Lower lobe of right lung (tissue), 2 donors: ENCODE measurements at places on chromosomes 1 and 21. TPM values are rescaled to one million over a fixed set of nuclear protein-coding genes. Genes with fewer than 3 reads are reported as not detected.

The PLA2G2C gene
- not detected for total RNA-seq

The OR6K3 gene
- total RNA-seq: 2.2 TPM

The LAMTOR5 gene
- total RNA-seq: 121 TPM

DNA sequence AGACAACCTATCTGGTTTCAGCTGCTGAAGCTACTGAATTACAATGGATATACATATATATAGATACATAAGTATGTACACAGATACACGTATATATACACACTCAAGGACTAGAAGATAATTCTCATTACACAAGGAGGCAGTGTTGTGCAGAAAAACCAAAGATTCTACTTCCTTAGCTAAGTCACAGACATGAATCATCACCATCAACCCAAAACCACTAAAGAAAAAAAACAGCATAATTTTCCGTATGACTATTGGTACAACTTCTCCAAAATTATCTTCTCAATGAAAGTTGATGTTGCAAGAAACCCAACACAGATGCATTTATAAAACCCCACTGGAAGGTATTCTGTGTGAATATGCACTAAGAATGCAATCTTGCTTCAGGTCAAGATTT, 36.8 kb upstream of the RPF1 start:
- no peak for DNase-seq

GRCh38 chr1:229885568-229886495, 181.2 kb upstream of the GALNT2 start:
- no peak for DNase-seq

GRCh38 chr1:26696654-26697430, 1.0 kb downstream of the ARID1A start:
- peak; percentile 74 for DNase-seq

DNA sequence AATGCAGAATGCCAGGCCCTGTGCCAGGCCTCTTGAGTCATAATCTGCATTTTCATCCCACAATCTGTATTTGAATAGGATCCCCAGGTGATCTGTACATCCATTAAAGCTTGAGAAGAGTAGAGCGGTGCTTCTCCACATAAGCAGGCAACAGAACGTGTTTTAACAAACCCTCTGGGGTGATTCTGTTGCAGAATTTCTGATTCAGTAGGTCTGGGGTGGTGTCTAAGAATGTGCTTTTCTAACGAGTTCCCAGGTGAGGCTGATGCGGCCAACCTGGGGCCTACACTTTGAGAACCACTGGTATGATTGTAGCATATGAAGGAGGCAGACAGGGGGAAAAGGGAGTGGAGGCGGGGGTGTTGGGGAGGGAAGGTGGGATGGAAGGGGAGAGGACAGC, 78.4 kb upstream of the POU3F1 start:
- no peak for DNase-seq

- DNase-seq: no peak
Measured at GRCh38 chr1:216310776-216311175, 112.5 kb downstream of the USH2A start.

DNA sequence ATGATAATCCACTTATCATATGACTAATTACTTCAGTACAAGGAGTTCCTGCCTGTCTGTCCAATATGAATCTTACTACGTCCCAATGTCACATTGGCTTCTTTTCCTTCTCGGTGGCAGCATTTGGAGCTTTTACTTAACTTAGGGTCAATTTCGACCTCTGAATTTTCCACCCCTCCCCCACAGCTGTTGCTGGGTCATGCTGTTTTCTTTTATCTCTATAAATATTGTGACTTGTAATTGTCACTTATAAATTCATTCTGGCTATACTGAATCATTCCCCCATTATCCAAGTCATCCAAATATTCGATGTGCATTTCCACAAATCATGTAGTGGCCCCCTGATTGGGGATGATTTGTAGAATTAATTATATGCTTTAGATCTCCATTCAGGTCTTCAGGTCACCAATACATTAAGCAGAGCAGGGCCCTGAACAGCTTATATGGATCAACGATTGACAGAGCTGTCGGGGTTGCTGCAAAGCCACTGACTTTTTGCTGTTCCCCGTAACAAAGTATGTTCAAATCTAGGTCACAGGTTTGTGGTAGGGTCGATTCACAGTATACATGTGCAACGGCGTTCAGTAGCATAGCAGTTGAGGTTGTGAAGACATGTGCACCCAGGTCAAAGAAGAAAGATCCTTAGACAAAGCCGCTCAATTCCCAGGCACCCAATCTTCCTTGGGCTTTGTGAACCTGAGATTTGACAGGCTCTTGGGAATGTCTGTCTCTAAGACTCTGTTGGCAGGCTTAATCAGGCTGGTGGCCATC, 18.3 kb upstream of the RNU1-4 start:
- DNase-seq: no peak

GRCh38 chr1:53074313-53075154, 12.5 kb downstream of the PODN start:
- peak; percentile 19 for DNase-seq

DNA sequence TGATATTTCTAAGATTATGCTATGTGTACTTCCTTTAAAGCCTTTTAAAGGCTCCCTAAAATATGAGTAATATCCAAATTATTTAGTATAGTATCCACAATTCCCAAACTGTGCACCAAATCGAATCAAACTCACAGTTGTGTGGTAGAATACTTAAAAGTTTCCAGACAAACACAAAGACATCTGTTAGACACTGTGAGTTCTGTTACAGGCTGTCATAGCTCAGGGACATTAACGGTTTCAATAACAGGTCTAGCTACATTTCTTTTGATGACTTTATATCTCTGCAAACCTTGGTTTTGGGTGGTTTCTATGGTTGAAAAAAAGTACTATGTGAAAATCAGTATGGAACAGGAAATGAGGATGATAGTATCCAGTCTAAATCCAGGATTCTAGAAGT, 36.9 kb upstream of the NEK7 start:
- DNase-seq: no peak

DNA sequence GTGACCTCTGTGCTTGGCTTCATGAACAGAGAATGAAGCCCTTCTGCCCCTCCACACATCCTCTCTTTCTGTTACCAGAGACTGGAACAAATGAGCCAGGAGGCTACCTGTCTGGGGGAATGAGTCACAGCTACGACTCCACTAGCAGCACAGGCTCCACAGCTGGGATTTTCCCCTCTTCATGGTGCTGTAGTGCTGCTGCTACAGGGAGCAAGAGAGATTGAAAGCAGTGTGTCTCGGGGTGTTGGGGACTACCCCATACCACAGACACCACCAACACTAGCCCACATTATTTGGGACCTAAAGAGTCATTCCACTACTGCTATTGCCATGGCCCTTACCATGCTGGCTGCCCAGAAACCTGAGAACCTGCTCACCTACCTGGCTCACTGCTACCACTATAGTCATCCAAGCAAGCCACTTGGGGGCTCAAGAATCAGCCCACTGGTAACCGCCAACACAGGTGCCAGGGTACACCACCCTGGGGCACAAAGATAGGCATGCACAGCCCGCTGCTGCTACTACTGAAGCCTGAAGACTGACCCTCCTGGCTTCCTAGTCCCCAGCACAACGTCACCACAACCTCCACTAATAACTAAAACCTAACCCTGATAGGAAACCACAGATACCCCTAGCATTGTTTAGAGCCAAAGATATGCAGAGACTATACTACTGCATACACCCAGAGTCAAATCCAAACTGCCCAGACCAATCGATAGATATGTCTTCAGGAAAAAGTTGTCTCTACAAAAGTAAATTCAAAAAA, 17.7 kb downstream of the CD1E start:
- no peak for DNase-seq

GRCh38 chr1:102897557-102897956, 210.8 kb downstream of the COL11A1 start:
- no peak for DNase-seq

DNA sequence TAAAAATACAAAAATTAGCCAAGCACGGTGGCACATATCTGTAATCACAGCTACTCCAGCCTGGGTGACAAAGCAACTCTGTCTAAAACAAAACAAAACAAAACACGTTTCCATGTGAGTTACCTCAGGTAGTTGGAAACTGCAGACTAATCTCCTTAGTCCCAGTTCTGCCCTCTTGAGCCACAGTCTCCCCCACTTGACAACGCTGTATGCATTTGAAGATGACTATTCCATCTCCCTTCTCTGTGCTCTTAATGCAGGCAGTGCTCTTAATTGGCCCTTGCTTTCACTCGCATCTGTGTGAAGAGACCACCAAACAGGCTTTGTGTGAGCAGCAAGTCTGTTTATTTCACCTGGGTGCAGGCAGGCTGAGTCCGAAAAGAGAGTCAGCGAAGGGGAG, 19.6 kb upstream of the DHCR24 start:
- DNase-seq: no peak

GRCh38 chr1:30887485-30888315, 20.9 kb downstream of the SDC3 start:
- no peak for DNase-seq
